Effector CD8-positive, alpha-beta T cell (primary cell): ENCODE measurements at places on chromosomes 3 and 15.

DNA sequence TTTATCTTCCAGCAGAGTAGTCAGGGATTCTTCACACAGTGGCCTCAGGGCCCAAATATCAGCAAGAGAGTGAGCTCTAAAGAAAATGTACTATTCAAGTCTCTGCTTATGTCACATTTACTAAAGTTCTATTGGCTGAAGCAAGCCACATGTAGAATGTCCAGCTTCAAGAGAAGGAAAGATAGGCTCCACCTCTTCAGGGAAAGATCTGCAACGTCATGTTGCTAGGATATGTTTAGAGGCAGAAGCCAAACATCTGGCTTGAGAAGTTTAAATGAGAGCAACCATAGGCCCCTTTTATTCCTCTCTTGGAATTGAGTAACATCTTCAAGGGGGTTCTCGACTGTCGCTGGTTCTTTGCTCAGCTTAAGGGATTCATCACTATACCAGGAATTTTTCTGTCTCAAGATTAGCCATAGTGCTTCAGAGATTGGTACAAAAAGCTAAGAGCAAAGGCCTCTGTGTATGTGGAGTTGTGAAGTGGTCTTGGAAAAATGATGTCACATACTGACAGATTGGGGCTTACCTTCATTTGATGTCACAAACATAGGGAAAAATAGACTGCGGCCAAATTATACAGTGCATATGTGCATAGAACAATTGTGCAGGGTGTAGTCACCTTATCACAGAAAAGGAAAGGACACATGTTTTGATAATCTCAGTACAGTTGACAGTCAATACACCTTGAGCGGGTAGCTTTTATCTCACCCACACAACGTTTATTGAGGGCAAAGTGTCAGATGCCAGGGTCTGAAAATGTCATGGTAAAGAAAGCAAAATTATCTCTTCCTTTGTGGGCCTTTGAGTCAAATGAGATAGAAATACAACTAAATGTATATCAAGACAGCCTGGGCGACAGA, 11.3 kb upstream of the THRB start:
- no peak for DNase-seq

DNA sequence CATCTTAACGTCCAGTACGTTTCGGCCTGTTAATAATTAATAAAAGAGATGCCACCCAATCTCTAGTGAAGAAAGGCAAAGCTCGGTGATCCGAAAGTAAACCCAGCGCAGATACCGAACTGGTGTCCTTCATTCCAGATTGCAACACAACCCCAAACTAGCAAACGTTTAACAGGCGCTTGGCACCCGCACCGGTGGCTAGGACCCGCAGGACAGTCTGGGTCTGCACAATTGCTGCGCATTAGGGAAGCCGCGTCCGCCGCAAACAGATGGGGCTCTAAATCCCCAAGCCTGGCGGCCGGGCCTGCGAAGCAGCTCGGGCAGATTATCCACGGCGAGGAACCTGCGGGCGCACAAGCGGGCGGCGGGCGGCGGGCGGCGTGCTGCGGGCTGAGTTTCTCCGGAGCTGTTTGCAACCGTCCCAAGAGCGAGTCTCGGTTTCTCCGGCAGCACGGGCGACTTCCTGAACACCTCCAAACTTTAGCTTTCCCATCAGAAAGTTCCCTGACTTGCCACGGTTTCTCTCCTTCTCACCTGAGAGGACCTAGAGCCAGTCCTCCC, 112.1 kb upstream of the ICE2 start:
- DNase-seq = no peak

DNA sequence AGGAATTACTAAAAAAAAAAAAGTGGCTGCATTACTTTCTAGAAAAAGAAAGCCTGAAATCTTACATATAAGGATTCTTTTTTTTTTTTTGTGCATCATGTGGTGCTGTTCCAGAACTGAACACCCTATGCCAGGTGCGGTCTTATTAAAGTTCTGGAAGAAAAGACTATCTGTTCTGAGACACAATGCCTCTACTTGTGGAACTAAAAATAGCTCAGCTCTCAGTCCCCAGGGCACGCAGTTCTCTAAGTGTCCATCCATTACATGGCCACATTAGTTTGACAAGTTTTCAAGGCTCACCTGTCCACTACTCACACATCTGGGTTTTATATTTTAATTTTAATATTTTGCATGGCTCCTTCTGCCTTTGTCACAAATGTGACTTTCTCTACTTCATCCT, 126.6 kb upstream of the ADAMTS9 start:
- no peak for DNase-seq

- no peak for DNase-seq
Measured at GRCh38 chr3:28134792-28135375, 106.5 kb upstream of the CMC1 start.

GRCh38 chr3:99410789-99411311, 227.5 kb upstream of the COL8A1 start:
- DNase-seq = no peak

GRCh38 chr3:52842424-52842823, 7.6 kb upstream of the MUSTN1 start:
- DNase-seq = no peak

DNA sequence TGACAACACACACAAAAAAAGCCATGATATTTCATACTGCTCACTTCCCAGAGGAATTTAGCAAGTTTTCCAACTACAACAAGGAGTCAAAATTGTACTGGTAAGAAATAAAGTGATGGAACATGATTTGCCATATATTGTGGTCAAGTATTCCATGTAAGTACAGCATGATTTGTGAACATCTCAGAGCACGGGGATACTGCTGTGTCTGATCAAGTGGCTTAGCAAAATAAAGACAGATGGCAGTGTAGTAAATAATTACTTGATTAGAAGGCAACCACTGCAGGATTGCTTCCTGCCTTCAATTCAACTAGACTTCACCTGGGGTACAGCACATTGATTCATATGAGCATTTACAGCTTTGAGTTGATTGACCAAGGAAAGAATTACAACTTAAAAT, 51.6 kb upstream of the DUT start:
- DNase-seq = no peak

- DNase-seq = no peak
Measured at GRCh38 chr3:21543380-21544075, 207.5 kb downstream of the ZNF385D start.

GRCh38 chr3:151584566-151584965, 123.7 kb upstream of the IGSF10 start:
- no peak for DNase-seq

- no peak for DNase-seq
Measured at GRCh38 chr15:26879706-26880105, 12.8 kb downstream of the GABRA5 start.

- no peak for DNase-seq
Measured at GRCh38 chr15:64205202-64205601, 42.4 kb upstream of the PPIB start.

GRCh38 chr3:194205675-194206133, 69.8 kb downstream of the HES1 start:
- DNase-seq = no peak

DNA sequence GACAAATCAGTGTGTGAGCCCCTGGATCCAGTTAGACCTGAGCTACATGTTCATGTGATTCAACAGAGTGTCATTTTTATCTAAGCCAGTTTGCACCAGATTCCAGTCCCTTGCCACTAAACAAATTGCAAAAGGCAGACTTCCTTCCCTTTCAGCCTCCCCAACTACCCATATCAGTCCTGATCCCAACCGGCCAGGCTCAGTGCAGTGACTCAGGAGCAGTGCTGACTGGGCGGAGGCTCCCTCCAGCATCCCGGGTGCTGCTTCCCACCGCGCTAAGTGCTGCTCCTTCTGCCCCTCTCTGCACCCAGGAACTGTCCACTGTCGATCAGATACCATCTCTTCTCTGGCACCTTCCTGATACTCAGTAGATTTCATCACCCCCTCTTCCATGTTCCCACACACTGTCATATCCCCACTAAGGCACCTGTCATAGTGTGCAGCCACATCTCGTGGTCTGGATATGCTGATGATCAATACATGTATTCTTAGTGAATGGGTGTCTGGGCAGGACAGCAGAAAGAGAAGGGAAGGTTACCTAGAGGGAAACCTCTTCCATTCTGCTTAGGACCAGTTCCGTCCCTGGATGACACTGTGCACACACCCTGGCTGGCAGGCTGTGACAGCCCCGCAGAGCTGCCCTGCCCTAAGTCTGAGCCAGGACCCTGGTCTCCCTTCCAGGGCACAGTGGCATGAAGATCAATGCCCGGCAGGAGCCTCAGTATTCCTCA, 108.8 kb upstream of the RAD18 start:
- no peak for DNase-seq

GRCh38 chr3:157441102-157441624, 4.5 kb downstream of the PTX3 start:
- DNase-seq = no peak

DNA sequence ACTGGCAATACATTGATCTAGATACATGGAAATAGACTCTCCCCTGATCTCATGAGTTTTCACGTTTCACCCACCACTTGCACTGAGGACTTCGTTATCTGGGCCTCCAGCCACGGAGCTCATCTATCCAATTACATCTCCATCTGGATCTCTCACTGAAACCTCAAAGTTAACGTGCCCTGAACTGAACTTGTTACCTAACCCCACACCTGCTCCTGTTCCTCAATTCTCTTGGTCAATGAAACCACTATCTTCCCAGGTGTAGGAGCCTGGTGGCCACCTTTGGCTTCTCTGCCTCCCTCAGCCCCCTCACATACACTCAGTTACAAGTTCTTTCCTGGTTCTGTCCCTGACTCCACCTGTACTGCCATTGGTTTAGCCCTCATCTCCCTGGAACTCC, 9.7 kb downstream of the DGKG start:
- DNase-seq = no peak

- DNase-seq = no peak
Measured at GRCh38 chr3:183410280-183410679, 18.1 kb downstream of the MCF2L2 start.

DNA sequence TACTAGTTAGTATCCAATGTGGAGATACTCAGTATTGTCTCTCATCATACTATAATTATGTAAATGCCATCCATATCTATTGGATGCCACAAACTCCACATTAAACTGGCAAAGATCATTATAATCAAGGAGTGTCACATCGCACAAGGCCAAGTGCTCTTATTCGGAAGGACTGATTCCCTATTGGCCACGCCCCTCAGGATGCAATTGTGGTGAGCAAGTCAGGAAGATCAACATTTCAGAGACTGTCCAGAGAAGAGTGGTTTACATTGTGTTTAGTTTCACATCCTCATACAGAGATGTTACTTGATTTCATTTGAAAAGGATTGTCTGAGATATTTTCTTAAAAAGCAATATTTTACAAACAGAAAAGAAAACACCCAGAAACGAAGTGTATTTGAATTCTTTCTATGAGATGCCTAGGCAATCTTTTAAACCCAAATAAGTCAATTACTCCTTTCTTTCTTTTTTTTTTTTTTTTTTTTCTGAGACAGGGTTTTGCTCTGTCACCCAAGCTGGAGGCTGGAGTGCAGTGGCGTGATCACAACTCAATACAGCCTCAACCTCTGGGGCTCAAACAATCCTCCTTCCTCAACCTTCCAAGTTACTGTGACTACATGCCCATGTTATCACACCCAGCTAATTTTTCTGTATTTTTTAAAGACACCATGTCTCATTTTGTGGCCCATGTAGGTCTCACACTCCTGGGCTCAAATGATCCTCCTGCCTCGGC, 369.1 kb downstream of the RBMS3 start:
- DNase-seq = no peak

- no peak for DNase-seq
Measured at GRCh38 chr3:172292422-172292821, 155.8 kb downstream of the GHSR start.

- DNase-seq = no peak
Measured at GRCh38 chr15:81643771-81644170, 269.8 kb upstream of the TMC3 start.

GRCh38 chr15:36373550-36373949, 205.9 kb upstream of the CDIN1 start:
- no peak for DNase-seq

- DNase-seq = no peak
Measured at GRCh38 chr3:45145681-45146614, at the start of gene CDCP1. TSS of gene CDCP1 (minus strand) at chr3:45146378. CDS start at chr3:45146287, 91 bp downstream.

DNA sequence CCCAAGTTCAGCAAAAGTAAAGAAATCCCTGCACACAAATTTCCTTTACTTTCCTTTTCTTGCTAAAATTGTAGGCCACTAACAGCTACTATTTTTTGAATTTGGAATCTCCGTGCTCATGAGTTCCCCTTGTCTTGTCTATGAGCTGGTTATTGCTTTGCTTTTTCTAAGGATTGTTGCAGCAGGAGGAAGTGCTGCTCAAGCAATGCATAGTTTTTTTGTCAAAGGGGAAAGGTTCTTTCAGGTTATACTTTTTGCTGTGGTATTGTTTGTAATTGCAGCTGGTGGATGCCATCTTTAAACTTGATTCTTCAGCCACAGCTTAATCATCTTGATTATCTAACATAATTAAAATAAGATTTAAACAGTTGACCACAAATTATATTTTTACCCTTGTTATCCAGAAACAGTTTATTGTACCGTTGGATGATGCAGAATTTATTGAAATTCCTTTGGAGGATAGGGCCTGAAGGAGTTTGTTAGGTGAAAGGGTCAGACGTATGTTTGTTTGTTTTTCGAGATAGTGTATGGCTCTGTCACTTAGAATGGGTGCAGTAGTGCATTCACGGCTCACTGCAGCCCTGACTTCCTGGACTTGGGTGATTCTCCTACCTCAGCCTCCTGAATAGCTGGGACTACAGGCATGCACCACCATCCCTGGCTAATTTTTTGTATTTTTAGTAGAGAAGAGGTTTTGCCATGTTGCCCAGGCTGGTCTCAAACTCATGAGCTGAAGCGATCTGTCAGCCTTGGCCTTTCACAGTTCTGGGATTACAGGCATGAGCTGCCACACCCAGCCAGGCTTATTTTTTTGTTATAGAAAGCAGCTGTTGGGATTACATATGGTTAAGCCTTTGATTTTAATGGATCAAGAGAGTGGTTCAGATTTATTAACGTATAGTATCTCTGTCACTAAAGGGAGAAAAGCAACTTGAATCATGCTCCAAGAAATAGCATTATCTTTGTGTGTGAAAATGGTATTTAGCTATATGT, 11.7 kb downstream of the MGA start:
- DNase-seq = no peak

DNA sequence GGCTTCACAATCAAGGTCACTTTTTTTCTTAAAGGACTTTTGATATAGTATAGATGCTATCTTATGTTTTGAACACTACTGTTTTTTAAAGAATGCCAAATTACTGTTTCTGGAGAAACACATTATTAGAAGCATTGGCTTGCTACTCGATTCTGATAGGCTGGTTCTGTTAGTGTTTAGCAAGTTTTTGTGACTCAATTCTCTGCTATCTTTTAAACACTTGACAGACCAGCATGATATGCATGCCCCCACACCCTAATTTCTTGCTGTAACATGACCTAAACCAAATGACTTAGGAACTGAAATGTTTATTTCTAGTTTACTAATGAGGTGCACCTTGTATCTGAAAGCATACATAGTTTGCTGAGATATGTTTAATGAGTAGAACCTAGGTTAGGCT, 5.5 kb upstream of the IL20RB start:
- no peak for DNase-seq

DNA sequence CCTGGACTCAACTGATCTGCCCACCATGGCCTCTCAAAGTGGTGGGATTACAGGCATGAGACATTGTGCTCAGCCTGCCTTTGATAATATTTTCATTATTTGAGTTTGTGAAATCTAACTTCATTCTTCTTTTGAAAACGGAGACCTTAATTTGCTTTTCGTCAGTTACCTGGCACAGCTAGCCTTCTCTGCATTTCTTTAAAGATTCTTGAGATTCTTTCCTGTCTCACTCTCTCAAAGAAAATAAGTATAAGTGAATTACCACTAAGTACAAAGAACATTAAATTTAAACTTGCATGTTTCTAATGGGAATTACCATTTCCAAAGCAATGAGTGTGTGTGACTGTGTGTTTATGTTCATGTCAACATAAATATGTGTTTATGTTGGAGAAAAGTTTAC, 187.9 kb downstream of the NFKBIZ start:
- no peak for DNase-seq

- DNase-seq = no peak
Measured at GRCh38 chr3:43792904-43793303, 102.2 kb downstream of the ABHD5 start.
